ENCODE measurements at places on chromosomes 7 and 10.

DNA sequence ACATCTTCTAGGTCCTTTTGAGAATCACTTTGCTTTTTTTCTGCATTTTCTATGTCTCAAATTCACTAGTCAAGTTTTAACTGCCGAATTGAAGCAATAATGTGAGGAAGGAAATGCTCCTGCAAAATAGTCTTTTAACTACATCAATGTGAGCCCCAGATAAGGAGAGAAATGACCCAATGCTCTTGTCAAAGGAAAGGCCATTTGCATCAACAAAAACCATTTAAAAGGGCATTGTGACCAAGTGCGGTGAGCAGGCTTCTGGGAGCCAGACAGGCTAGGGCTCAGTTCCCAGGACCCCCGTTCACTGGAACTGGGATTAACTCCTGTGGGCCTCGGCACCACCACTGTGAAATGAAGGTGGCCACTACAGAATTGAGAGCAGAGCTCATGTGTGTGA lies 127.9 kb upstream of the EEPD1 start:
- no peak for DNase-seq

- DNase-seq = no peak
These were observed 49.1 kb downstream of the STRA8 start for GRCh38 chr7:135282561-135283254.

DNA sequence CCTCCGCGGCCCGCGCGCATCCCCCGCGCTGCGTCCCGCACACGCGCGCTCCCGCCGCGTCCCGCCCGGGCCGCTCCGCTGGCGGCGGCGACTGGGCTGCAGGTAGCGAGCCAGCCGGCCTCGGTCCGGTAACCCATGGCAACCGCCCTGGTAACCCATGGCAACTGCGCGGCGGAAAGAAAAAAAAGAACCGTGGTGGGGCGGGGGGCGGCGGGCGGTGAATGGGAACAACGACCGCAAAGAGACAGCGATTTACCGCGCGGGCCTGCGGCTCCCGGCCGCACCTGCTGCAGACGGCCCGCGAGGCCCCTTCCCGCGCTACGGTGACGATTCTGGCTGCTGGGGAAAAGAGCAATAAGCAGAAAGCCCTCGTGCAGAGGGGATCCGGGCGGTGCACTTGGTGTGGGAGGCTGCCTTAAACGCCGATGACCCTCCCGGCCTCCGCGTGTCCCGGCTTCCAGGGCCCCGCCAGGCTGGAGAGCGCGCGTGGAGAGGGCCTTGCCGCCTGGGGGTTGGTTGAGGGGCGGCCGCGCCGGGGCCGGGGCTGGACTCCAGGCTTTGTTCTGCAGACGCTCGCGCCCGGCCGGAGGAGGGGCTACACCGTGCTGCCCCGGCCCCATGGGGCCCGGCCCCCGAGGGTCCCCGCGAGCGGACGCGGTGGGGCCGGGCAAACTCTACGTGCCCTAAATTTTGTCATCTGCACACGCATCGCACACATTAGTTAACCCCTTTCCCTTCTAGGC lies 84.7 kb downstream of the SNX10 start:
- no peak for DNase-seq

GRCh38 chr10:47243791-47244190 lies 56.2 kb upstream of the GDF10 start:
- DNase-seq = no peak

DNA sequence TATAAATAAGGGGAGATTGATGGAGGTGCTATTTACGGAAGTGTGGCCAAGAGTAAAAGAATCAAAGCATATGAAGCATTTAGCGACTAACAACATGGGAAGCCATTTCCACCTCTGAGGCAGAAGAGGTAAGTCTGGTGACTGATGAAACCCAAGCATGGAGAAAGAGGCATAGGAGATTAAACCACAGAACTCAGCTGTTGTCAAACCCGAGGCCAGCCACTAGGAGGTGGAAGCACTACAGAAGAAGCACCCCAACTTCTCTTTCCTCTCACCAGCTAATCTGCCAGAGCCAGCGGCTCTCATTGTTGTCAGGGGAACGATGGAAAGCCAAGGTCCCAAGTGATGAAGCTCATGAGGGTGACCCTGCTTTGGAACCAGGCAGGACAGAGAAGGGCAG lies 19.6 kb upstream of the CNTNAP2 start:
- DNase-seq = no peak

DNA sequence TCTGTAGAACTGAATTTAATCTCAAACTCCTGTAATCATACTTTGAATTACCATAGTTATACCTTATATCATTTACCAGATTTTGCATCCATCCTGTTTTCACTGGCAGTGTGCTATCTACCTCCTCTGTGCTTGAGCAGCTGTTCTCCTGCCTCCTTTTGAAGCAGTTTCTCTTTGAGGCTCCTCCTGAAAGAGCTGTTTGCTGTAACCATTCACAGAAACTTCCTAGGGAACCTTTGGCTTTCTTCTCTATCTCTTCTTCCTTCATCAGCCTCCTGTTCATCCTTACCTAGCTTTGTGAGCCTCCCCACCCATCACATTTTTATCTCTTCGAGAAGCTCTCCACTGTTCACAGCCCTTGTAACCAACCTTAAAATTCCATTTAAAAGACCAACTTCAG lies 108.2 kb downstream of the AASS start:
- no peak for DNase-seq

GRCh38 chr10:114855776-114856543 lies 34.4 kb downstream of the FHIP2A start:
- no peak for DNase-seq

DNA sequence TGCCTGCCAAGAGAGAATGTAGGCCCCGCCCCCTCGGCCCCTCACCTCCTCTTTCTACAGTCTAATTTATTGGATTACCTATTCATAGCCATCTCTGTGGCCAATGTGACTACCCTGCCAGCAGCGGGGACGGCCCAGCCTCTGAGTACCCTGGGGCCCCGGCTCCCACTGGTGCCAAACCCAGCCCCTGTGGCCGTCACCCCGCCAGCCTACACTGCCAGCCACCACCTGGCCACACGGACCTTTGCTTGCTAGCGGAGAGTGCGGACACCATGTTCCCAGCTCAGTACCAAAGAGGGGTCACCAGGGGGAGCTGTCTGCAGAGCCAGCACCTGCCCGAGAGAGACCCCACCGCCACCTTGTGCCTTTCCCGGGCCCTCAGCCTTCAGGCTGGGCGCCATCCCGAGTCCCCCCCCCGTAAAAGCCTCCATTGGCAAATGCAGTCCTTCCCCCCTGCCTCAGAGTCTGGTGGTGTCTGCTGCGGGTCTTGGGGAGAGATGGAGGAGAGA lies 511.1 kb downstream of the ZNF37A start:
- no peak for DNase-seq

DNA sequence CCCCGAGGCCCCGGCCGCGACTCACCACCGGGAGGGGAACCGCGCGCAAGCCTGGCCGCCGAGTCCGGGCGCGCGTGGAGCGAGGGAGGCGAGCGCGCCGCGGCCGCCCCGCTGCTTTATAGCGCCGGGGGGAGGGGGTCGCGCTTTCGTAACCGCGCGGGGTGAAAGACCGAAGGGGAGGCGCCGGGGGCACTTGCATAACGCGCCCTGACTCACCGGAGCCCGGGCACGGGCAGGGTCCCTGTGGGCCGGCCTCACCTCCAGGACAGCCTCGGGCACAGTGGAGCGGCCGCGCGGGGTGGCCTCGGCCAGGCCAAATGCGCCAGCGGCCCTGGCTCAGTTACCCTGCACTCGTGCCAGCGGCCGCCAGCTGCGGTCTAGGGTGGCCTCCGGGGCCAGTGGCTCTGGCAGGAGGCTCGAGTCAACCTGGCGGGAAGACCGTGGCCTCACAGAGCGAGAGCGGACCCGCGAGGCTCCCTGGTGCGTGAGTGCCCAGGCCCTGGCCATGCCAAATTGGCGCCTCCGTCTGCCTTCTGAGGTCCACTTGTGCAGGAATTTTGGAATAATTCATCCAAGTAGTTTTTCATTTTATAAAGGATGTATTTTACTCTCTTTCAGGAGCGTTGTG lies at the start of gene RBP4:
TSS of gene RBP4 (minus strand) at position 90 of the 628 bp plus-strand sequence. CDS start 207 bp downstream, outside the sequence.
- DNase-seq = no peak

GRCh38 chr7:37510043-37510634 lies 61.5 kb upstream of the ELMO1 start:
- DNase-seq = no peak

DNA sequence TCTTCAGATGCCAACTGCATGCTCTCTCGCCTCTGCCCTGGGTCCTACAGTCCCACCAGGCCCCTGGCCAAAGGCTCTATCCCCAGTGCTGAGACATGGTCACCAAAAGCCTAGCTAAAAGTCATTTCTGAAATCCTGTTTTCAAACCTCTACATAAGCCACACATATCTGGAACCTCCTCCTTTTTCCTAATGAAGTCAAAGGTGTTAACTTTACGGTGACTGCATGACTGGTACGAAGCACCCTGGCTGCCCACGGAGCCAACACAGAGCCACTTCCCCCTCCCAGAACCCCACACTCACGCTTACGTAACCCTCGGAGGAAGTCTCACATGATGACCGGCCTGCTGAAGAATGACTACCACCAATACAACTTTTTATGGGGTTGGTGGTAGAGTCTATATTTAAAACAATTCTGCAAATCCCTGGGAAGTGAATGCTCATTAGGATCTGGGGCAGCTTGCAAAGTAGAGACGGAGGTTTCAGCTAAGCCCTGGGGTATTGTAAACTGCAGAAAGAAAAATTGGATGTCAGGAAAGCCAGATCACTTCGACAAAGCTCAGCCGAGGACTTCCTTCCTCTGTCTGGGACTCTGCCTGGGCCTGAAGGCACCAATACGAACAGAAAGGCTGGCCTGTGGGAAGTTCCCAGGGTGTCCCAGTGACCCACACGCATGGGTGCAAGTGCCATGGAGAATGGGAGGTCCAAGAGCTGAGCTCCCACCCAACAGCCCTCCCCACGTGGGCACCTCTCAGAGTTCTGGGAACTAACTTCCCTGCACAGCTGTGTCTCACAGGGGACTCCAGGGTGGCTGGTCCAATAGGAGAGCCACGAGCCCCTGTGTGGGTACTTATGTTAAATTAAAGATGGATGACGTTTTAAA lies 50.7 kb downstream of the PDGFA start:
- DNase-seq = no peak

- no peak for DNase-seq
These were observed 223.4 kb downstream of the EBF3 start for GRCh38 chr10:129740532-129741279.

DNA sequence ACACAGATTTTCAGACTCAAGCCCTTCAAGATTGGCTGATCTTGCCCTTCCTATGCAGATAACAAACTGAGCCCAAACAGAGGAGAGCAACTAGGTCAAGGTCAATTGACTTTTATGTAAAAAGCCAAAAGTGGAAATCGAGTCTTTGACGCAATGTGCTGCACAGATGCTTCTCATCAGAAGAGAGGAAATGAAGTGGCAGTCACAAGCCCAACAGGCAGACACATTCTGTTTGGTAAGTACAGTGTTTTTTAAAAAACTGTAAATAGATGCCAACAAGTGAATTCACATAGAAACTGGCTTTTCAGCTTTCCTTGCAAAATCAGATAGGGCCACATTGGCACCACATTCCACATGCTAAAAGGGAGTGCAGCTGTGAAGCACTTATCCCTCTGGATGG lies 606.6 kb downstream of the KCNMA1 start:
- DNase-seq = no peak

- no peak for DNase-seq
These were observed 23.3 kb downstream of the PRTFDC1 start for GRCh38 chr10:24929056-24929544.

GRCh38 chr7:159017741-159018140 lies 126.9 kb downstream of the VIPR2 start:
- DNase-seq = no peak

- no peak for DNase-seq
These were observed 1.7 kb upstream of the DYNC2I1 start for GRCh38 chr7:158854681-158855081.

- peak; percentile 68 for DNase-seq
These were observed at the start of gene RPS24 for GRCh38 chr10:78033637-78034470. RPS24 (plus strand) TSS chr10:78033863; CDS start chr10:78033902, 39 bp downstream.

DNA sequence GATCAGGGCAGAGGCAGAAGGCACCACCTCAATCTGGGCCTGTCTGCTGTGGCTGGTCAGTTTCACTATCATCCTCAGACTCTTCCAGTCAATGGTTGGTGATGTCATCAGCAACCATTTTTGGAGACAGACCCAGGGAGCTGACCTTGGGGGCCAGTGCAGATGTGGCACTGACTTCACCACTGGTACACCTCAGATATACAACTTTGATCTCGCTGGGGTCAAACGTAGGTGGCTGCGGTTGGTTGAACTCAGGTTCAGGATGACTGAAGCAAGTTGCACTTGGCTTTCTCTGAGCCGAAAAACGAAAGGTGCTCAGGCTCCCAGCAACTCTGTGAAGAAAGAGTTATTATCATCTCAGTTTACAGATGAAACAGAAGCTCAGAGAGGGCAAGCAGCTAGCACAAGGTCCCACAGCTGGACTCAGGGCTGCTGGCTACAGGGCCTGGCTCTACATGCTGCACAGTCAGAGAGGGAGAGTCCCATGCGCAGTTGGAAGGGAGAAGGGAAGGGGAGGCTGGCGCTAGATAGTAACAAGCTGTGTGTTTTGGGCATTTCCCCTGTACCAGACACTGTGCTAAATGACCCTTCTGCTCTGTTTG lies 27.2 kb downstream of the ANKRD16 start:
- DNase-seq = no peak

- DNase-seq = no peak
These were observed 13.5 kb upstream of the PTPRN2 start for GRCh38 chr7:158601090-158601489.

GRCh38 chr7:25262586-25262985 lies 34.3 kb upstream of the NPVF start:
- no peak for DNase-seq

- no peak for DNase-seq
These were observed 2.1 kb downstream of the TBX20 start for GRCh38 chr7:35251606-35252310.

- DNase-seq = no peak
These were observed 15.3 kb downstream of the MRPL32 start for GRCh38 chr7:42947521-42947920.

- DNase-seq = no peak
These were observed 85.2 kb downstream of the WNT2 start for GRCh38 chr7:117237646-117238045.

DNA sequence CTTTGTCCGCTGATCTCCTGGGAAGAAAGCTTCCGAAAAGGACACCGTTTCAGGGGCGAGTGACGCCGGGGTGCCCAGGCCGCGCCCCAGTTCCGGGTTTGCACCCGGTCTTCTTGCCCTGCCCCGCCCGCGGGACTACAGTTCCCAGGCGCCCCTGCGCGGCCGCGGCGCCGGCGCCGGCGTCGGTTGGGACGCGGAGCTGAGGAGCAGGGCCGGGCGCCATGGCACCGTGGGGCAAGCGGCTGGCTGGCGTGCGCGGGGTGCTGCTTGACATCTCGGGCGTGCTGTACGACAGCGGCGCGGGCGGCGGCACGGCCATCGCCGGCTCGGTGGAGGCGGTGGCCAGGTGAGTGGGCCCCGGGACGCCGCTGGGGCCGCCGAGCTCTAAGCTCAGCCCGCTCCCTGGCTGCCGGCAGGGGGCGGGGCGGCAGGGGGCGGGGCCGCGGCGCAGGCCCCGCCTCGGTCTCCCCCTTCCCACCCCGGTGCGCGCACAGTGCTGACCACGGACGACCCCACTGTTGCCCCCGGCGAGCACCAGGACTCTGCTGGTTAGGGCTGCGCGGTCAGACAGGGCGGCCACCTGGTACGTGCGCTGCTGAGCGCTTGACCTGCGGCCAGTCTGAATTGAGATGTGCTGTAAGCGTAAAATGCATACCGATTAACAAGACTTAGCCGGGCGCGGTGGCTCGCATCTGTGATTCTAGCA lies at the start of gene LHPP:
TSS of gene LHPP (plus strand) at position 182 of the 706 bp plus-strand sequence. CDS start at position 222, 40 bp downstream.
- peak; percentile 59 for DNase-seq
